Activated naive CD4-positive, alpha-beta T cell treated with anti-CD3 and anti-CD28 coated beads, Interleukin-2, amount 50 U/mL, for 16 hours (primary cell): ENCODE measurements at places on chromosomes 5 and 9.

GRCh38 chr5:170269579-170269978 is 28.0 kb downstream of the LCP2 start:
- DNase-seq, result peak; percentile 33

GRCh38 chr9:4506490-4506889 is 16.2 kb downstream of the SLC1A1 start:
- no peak for DNase-seq

- DNase-seq, result peak; percentile 33
Observed at GRCh38 chr5:134738963-134739661, 764 bp downstream of the CAMLG start.

DNA sequence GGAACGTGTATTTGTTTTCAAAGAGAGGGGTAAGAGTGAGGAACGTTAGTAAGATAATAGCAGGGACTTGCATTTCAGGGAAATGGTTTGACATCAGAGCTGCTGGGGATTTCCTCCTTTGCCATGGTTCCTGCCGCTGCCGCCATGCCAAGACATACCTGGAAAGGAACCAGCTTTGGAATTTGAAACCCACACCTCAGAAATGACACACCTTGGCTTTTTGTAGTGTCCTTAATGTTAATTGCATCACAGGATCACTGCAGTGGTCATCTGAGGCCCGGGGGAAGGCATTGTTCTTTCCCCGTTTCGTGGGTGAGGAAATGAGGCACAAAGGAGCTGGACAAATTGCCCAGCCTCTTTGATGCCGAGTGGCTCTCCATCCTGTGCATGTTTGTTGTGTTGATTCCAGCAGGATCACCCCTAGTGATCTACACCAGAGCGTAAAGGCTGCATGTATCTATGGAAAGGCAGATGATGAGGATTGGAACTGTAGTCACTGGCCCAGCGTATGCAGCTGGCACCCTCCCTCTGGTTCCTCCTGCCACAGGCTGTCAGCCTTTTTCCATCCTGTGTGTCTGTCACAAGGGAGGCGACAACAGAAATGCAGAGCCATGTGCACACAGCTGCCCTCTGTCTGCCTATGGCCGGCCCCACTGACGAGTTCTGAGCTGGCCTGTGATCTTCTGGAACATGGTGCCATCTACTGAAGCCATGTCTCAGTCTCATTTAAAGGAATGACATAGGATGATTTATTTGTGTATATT is 37.8 kb downstream of the SLC46A2 start:
- no peak for DNase-seq

DNA sequence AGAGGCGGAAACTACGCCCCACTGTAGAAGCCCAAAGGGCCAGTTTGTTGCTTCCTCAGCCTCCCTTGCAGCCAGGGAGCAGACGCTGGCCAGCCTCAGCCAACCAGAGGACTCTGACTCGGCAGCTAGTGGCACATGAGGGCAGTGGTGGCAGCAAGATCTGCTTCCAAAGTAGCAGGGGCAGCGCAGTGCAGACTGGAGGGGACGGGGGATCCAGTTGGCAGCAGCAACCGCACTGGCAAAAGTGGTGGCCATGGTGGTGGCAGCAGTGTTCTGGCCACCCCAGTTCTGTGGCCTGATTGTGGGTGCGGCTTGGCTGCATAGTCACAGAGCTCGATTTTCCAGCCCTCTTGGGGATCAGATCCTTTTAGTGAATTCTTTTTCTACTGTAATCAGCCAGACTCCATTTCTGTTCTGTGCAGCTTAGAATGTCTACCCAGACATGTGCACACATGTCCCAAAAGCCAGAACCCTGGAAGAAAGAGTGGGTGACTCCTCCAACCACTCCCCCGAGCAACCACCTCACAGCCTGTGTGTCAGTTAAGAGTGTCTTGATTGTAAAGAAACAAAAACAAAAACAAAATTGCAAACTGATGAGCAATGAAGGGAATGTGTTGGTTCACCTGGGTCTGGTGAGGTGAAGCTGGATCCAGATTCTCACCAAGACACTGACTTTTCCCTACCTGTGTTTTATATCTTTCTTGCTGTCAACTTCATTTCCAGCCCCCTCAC is 11.0 kb upstream of the ZBTB43 start:
- DNase-seq, result no peak

GRCh38 chr5:64163746-64164145 is 1.9 kb upstream of the RNF180 start:
- DNase-seq, result no peak

GRCh38 chr5:134003817-134004625 is 754 bp downstream of the VDAC1 start:
- peak; percentile 61 for DNase-seq

- DNase-seq, result no peak
Observed at GRCh38 chr9:31574006-31574765, 810.3 kb upstream of the ACO1 start.

- DNase-seq, result peak; percentile 70
Observed at GRCh38 chr9:132768932-132769905, 99.0 kb downstream of the GTF3C4 start.

DNA sequence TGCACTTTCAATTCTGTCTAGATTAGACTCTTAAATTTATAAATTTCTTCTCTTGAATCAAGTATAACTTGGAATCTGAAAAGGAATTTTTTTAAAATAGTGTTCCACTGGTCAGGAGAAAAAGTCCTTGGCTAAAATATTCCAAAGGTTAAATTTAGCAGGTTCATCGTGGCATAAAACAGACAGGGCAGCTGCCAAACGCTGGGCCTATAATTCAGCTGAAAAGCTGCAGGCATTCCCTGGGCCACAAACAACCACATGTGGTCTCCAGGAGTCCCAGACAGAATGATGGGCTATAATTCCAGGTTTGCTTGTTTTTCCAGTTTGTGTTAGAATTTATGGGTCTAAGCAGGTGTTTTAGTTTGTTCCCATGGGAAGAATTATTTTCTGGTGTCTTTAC is 71.1 kb upstream of the RETREG1 start:
- DNase-seq, result no peak

DNA sequence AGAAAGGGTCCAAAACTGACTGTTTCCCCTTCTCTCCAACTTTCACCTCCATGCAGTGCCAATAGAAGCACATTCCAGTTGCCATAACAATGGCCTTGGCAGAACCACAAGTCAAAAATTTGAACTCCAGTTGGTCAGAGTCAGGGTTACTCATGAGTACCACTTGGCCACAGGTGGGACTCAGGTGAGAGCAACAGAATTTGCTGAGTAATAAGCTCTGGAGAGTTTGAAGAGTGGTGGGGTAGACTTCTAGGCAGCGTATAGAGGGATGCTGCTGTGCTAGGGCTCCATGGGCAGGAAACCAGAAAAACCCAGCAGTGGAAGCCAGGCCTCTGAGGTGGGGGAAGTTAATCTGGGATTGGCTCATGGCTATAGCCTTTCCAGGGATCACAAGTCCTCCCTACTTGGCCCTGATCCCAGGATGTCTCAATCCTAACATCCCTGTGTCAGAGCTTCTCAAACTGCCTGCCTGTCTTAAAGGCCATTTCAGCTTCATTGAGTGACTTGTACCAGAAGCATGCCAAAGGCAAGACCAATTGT is 30.2 kb downstream of the SNX18 start:
- DNase-seq, result no peak

DNA sequence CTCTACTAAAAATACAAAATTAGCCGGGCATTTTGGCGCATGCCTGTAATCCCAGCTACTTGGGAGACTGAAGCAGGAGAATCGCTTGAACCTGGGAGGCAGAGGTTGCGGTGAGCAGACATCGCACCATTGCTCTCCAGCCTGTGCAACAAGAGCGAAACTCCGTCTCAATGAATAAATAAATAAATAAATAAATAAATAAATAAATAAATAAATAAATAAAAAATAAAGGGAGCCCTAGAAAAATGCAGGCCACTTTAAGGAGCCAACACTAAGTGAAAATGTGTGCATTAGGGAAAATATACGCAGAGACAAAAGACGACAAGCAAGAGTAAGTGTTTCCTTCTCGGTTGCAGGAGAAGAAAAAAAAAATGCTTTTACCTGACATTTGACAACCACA is 132.6 kb upstream of the CDH10 start:
- DNase-seq, result no peak

DNA sequence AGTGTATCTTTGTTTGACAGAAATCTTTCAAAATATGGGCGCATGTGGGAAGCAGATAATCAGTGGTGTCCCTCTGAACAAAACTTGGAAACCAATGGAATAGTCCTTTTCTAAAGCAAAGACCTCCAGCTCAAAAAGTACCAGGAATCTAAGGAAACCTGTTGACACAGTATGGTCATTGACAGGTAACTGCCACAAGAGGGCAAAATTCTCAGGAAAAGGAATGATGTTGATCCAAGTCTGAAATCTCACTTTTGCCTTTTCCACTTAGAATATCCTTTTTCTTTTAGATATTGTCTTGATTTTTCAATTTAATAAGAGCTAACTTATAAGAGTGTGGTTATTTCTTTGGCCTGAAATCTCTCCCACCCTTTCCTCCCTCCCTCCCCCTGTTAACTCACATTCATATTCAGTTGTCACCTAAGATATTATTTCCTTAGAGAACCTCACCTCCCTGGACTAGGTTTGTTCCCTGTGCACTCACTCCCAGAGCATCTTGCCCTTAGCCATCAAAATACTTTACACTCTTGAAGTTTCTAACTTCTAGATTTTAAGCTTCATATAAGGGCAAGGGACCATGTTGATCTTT is 59.0 kb upstream of the BARX1 start:
- DNase-seq, result no peak

- no peak for DNase-seq
Observed at GRCh38 chr5:108171759-108172158, 210.1 kb downstream of the FBXL17 start.

DNA sequence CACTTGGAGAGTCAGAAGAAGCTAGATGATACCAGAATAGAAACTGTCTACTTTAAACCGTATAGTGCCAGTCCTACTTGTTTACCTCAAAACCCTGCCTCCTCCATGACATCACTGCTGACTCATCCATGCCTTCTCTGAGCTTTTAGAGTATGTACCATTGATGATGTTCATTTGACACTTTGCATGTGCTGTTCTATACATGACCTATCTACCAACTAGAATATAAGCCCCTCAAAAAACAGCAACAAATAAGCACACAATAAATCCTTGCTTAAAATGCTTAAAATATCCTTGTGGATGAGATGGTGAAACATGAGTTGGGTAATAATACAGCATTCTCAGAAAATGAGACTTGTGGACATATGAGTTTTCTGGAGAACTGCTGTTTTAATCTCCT is 2.6 kb downstream of the CTNNAL1 start:
- peak; percentile 62 for DNase-seq

DNA sequence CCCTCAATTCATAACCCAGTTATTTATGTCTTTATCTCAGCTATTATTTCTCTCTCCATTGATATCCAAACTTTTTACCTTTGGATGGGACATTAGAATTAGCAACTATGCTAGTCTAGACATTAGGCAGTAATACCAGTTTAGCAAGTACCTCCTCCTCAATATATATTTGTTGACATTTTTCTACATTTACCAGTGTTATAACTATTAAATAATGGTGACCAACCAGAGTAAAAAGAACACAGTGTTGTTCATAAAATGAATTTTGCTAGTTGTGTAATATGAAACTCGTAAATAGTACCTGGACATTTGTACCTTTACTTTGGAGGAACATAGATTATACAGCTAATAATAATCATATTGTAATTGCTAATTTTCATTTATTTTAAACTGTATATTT is 554.6 kb upstream of the CDH6 start:
- no peak for DNase-seq

DNA sequence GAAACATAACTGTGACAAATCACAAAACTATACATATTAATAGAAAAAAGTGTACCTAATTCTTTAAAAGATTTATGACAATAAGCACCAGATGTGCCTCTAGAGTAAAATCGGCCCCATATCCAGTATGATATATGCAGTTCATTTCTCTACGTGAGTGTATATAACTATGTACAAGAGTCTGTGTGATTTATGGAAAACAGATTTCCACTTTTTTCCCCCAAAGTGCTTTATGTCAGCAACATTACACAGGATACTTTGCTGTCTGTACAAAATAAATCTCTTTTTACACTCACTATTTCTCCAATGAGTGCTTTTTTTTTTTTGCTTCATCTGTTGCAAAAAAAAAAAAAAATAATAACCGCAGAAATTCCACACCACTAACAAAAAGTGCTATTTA is 298.8 kb upstream of the RFX3 start:
- no peak for DNase-seq

- DNase-seq, result no peak
Observed at GRCh38 chr5:54803471-54804011, 181.9 kb downstream of the ESM1 start.

GRCh38 chr9:110753731-110754231 is 85.2 kb downstream of the MUSK start:
- no peak for DNase-seq

DNA sequence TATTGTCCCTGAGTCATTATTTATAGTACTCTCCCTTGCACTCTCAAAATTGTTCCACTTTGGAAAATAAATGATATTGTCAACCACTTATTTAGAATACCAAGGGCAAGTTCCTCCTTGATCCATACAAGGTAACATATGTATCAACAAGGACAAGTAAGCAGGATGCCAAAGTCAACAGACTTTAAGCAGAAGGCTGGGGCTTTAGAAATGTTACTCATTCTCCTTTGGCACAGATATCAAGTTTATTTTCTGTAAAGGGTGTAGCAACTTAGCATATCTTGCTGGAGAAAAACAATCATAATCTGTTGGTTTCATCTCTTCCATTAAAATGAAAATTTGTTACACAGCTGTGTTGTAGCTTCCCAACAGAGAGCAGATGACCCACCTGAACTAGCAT is 248.7 kb upstream of the SLC30A5 start:
- no peak for DNase-seq

GRCh38 chr9:32291370-32291769 is 93.1 kb upstream of the ACO1 start:
- DNase-seq, result no peak

- DNase-seq, result no peak
Observed at GRCh38 chr9:20853866-20854265, 169.8 kb downstream of the FOCAD start.

DNA sequence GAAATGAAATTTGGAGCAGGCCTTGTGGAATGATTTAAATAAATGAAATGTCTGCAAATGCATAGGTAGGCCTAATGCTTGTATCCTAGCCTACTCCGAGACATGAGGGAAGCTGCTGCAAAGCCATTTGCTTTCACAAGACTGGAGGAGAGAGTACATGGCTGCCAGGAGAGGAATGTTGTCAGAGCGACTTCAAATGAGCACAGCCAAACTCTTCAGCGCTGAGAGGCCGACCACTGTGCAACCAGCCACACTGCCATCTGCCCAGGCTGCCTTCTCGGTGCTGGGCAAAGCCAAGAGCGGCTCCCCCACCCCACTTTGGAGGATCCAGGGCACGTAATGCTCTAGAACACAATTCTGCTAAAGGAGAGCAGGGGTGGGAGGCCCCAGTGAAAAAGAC is 122.6 kb downstream of the RASEF start:
- DNase-seq, result no peak
